ENCODE measurements at places on chromosomes 4 and X. TPM values are rescaled to one million over a fixed set of nuclear protein-coding genes. Genes with fewer than 3 reads are reported as not detected.

Gene CT45A5
- not detected for total RNA-seq

DNA sequence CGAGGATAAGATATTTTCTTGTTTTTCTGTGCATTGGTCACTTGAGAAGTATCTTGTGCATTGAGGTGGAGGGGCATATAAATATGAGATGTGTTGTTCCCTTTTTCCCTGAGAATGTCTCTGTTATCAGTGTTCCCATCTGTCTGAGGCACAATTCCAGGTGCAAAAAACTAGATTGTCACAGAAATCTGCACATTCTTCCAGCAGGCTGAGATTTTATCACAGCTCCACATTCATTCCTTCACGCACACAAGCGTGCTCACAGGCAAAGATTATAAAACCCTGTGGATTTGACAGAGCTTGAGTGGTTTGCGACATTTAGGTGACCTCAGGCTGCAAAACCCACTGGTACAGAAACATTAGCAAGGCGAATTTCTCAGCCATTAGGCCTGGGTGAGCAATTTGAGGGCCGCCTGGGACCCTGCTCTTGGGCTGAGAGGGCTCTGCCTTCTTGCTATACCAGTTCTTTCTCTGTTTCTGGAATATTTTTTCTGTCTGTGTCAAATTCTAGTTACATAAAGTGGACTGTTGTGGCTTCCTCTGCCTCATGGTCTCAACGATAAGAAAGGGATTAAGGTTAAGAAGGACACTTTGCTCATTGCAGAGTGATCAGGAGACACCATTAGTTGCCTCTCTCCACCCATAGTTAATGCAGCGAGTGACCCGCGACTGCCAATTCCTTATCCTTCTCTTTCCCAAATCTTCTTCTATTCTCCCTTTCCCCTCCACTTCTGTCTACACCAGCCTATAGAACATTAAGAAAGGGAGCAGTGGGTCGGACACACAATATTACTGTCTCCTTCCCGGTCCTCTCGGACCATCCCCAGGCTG, 86.7 kb upstream of the C1QTNF7 start:
- no peak for DNase-seq

DNA sequence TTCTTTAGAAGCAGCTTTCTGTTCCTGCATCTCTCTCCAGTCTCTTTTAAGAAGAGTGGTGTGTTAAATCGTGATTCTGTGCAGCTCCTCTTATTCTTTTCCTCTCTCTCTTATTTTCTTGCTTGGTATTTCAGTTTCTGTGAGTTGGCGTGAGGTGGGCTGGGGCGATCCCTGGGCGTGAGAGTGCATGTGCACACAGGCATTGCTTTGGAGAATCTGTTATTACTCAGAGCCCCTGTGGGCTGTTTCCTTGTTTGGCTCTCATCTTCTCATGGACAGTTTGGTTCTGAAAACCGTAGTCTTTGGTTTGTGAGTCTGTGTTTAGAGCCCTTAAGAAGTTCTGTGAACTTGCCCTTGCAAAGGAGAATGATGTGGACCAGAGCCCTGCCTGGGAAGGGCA, 97.2 kb upstream of the CLNK start:
- DNase-seq, result no peak

DNA sequence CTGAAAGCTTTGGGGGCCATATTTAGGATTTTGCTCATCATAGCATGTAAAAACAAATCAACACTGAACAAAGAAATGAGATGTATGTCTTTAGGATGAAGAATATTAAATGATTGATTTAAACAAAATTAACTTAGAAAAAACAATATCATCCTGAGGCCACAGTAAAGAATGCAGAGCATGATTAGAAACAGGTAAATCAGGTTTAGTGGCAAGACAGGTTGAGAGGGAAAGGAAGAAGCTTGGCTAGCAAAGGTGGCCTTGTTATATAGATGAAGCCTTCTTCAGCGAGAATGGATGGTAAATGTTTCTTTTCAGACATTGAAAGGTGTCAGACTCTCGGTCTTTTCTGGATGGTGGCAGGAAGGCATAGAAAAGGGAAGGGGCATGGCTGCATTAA, 11.9 kb upstream of the MAGEB16 start:
- no peak for DNase-seq

DNA sequence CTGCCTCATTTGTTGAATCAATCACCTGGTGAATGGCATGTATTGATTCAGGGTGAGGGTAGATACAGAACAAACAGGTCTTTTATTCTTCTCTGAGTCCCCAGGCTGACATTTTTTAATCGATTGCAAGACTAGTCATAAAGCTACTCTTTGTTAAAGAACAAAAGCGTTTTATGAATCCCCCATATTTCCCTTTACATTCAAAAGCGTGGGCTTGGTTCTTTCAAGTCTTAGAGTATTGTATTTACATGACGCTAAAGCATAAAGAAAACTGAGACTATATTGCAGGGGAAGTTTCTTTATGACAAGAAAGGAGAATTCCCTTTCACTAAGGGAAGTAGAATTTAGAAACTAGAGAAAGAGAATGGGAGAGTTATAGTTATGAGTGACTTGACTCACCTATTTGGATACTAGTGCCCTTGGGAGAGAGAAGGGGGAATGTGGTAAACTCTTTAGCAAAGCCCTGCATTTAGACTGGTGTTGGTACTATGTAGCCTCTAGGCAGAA, 69.3 kb upstream of the PDE5A start:
- no peak for DNase-seq
